Chondrocyte (in vitro differentiated cells): ENCODE measurements at places on chromosomes 16 and 17. TPM values are rescaled to one million over a fixed set of nuclear protein-coding genes. Genes with fewer than 3 reads are reported as not detected.
A peak's percentile ranks its signal among the peaks of the same experiment; 100 is the strongest.

The ZNF652 gene
- 45.0 to 59.3 TPM (median 48.0 TPM) in 3 replicates for total RNA-seq

The PLCG2 gene
- 0.94 to 1.1 TPM (median 1.1 TPM) in 3 replicates for total RNA-seq

GRCh38 chr17:6505425-6506142 lies 50.8 kb downstream of the PITPNM3 start:
- no peak overlapping the region for H3K4me3 ChIP-seq
- DNase-seq: no peak
- H3K4me1 ChIP-seq: peaks cover 28% of the 10 kb centered on the region
- H3K27ac ChIP-seq: peak overlapping the region; percentile 70

DNA sequence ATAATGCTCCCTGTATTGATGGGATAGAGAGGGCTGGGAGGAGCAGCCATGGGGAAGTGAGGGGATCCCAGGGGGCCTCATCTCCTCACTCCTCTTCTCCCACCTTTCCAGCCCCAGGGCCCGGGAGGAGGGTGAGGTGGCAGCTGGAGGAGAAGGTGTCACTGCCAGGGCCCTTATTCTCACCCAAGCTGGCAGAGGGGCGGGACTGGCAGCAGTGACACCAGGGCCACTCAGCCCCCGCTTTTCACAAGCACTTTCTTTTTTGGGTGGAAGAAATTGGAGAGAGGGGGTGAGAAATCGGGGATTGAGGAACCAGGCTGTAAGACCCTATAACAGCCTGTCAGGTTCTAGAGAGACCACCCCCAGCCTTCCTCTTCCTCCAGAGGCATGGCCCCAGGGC lies 2.4 kb upstream of the TBX21 start:
- H3K27me3 ChIP-seq: peaks cover 63% of the 10 kb centered on the region
- H3K4me3 ChIP-seq: no peak overlapping the region
- peak; percentile 52 for DNase-seq
- no peaks in the 10 kb centered on the region for H3K36me3 ChIP-seq

DNA sequence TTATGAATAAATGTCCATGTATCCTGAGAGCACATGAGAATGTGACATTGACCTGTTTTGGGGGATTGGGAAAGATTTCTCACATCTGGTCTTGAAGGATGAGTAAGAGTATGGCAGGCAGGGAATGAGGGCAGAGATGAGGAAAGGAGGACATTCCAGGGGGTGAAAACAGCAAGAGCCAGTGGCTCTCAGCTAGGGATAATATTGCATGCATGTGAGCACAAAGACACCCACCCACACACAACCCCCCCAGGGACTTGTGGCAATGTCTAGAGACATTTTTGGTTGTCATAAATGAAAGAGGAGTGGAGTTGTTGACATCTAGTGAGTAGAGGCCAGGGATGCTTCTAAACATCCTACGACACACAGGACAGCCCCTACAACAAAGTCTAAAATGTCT lies 6.0 kb downstream of the MYO1D start:
- H3K4me1 ChIP-seq: peaks cover 80% of the 10 kb centered on the region
- H3K27me3 ChIP-seq: no peaks in the 10 kb centered on the region
- no peak overlapping the region for H3K4me3 ChIP-seq
- H3K36me3 ChIP-seq: peaks cover 3% of the 10 kb centered on the region

The TBC1D26 gene
- 0.28 to 1.1 TPM in 2 of 3 replicates, not detected in the other for total RNA-seq

GRCh38 chr16:6482696-6483468 lies 849.8 kb upstream of the RBFOX1 start:
- peak; percentile 82 for DNase-seq
- no peaks in the 10 kb centered on the region for H3K27me3 ChIP-seq

DNA sequence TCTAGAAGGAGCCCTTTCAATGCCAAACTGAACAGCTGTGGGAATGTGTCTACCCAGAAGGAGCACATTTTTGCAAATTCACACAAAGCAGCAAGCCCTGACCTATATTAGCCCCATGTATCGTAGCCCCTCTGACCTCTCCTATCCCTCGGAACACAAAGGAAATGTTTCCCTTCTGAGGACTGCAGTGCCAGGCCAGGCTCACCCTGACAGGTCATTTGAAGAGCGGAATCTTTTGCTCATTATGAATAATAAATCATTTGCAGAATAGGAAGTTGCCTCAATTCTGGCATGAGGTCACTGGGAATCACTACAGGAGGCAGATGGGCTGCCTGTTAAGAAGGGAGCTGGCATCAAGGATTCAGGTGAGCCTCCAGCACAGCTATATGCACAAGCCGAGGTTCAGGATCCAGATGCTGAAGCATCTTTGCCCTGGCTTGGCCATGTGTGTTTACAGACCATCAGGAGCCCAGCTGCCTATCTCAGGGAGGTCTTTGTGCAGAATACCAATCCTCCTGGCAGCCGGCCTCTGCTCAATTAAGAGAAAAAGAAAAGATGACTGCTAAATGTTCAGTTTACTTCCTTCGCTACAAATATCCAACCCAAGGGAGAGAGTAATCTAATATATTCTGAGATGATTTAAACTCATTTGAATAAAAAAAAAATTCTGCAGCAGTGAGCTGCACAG lies 119.4 kb downstream of the USP31 start:
- no peak overlapping the region for H3K27ac ChIP-seq
- peaks cover 7% of the 10 kb centered on the region for H3K27me3 ChIP-seq
- no peak for DNase-seq
- H3K4me1 ChIP-seq: no peaks in the 10 kb centered on the region

GRCh38 chr16:49661465-49662187 lies 194.3 kb downstream of the ZNF423 start:
- no peak overlapping the region for H3K4me3 ChIP-seq
- no peaks in the 10 kb centered on the region for H3K27me3 ChIP-seq
- no peak overlapping the region for H3K27ac ChIP-seq
- H3K36me3 ChIP-seq: no peaks in the 10 kb centered on the region

GRCh38 chr17:77928519-77929179 lies 29.9 kb upstream of the TNRC6C start:
- H3K4me3 ChIP-seq: no peak overlapping the region
- H3K27me3 ChIP-seq: peaks cover 55% of the 10 kb centered on the region
- peaks cover 4% of the 10 kb centered on the region for H3K4me1 ChIP-seq
- no peak for DNase-seq
- no peak overlapping the region for H3K27ac ChIP-seq
- peaks cover 4% of the 10 kb centered on the region for H3K36me3 ChIP-seq

The CLEC18B gene
- 1.6 to 4.5 TPM (median 3.5 TPM) in 3 replicates for total RNA-seq

DNA sequence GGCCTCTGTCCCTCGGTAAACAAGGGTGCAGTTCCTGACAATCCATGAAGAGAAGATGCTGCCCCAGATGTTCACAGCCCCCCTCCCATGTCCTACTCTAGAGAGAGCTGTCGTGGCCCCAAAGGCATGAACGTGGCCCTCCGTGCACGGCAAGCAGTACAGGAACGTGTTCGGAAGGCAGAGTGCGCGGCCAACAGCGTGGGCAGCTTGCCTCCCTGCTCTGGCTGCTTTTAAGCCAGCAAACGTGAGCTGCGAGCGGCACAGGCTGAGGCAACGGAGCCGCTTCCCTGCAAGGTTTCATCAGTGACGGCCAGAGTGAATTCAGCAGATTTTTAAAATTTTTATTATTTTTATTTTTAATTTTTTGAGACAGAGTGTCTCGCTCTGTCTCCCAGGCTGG lies 37.2 kb downstream of the PEMT start:
- H3K36me3 ChIP-seq: no peaks in the 10 kb centered on the region
- no peak overlapping the region for H3K4me3 ChIP-seq
- H3K27ac ChIP-seq: no peak overlapping the region
- no peak for DNase-seq

GRCh38 chr16:63216696-63217423 lies 1180.6 kb upstream of the CDH8 start:
- DNase-seq: no peak
- no peaks in the 10 kb centered on the region for H3K27me3 ChIP-seq
- H3K27ac ChIP-seq: no peak overlapping the region
- no peaks in the 10 kb centered on the region for H3K36me3 ChIP-seq
- H3K4me1 ChIP-seq: no peaks in the 10 kb centered on the region
- no peak overlapping the region for H3K4me3 ChIP-seq

GRCh38 chr16:57668263-57668571 lies at the start of gene ADGRG3:
Gene ADGRG3 (plus strand): TSS chr16:57668306. CDS start chr16:57668348, 42 bp downstream.
- H3K4me1 ChIP-seq: no peaks in the 10 kb centered on the region
- peak; percentile 88 for DNase-seq
- H3K27ac ChIP-seq: no peak within 1 kb of the TSS

- no peak for DNase-seq
- no peaks in the 10 kb centered on the region for H3K27me3 ChIP-seq
- H3K27ac ChIP-seq: peak overlapping the region; percentile 71
- no peaks in the 10 kb centered on the region for H3K36me3 ChIP-seq
Observed at GRCh38 chr16:70713342-70713741, 27.5 kb upstream of the MTSS2 start.

DNA sequence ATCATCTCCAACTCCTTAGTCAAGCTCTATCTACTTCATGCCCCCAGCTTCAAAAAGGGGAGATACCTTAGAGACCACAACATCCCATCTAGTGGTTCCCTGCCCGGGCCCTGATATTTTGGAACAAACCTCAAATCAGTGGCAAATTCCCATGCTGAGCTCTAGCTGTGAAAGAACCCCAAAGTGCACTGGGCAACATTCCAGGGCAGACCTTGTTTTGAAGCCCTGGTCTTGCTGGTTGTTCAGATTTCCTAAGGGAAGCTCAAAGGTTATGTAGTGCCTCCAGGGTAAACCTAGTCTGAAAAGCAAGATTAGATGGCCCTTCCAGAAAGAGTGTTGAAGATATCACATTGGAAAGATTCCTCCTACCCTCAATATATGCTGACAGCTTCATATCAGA lies 16.3 kb downstream of the FAM117A start:
- no peaks in the 10 kb centered on the region for H3K4me1 ChIP-seq
- H3K4me3 ChIP-seq: no peak overlapping the region
- H3K36me3 ChIP-seq: no peaks in the 10 kb centered on the region
- DNase-seq: no peak
- H3K27ac ChIP-seq: no peak overlapping the region

DNA sequence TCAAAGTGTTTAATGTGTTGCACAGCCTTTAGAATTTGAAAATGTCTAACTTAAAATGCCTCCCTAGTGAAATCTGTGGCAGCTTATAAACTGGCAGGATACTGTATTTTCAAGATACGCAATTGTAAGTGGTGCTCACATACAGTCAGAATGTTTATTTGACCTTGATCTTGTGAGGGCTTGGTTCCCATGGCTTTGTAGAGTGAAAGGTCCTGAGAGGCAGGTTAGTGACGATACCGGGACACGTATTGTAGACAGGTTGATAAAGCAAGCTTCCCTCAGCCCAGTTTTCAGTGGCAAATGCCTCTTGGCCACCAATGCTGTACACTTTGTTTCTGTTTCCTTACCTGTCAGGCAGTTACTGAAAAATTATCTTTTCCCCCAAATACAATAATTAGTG lies 426.6 kb downstream of the MAF start:
- peaks cover 23% of the 10 kb centered on the region for H3K4me1 ChIP-seq
- DNase-seq: no peak
- H3K27me3 ChIP-seq: no peaks in the 10 kb centered on the region
- H3K4me3 ChIP-seq: no peak overlapping the region

DNA sequence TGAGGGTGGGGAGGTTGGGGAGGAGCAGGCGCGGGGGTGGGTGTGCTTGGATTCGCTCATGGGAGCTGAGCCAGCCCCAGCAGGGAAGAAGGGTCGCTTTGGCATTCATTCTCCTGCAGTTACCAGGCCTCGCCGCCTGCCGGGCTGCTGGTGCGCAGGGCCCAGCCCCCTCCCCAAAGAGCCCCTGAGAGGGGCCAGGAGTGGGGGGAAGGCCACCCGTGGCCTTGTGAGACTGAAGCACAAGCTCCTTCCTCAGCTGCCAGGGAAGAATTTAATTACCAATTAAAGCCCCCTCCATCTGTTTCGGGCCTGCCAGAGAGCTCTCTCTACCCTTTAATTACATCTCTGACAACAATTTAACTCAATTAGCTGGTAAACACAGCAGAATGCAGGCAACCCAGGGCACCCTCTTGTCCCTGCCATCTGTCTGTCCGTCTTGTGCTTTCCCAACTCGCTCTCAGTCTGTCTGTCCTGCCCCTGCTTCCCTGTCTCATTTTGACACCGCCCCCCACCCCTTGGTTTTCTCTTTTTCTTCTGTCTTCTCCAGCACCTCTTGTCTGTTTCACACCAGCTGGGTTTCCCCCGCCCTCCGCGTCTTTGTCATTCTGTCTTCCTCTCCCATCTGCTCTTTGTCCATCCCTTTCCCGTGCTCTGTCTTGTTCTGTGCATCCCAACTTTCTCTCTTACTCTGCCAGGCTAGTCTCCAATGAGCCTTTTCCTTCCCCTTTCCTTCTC lies 32.7 kb downstream of the CDK5RAP3 start:
- no peaks in the 10 kb centered on the region for H3K27me3 ChIP-seq
- H3K4me1 ChIP-seq: peaks cover 26% of the 10 kb centered on the region
- H3K36me3 ChIP-seq: no peaks in the 10 kb centered on the region
- no peak for DNase-seq
- peak overlapping the region; percentile 89 for H3K27ac ChIP-seq
- H3K4me3 ChIP-seq: no peak overlapping the region

The KRTAP4-1 gene
- not detected in 3 replicates for total RNA-seq

The CNGB1 gene
- not detected in 3 replicates for total RNA-seq

GRCh38 chr16:11090232-11090631 lies 145.9 kb downstream of the CLEC16A start:
- H3K36me3 ChIP-seq: peaks cover 10% of the 10 kb centered on the region
- no peaks in the 10 kb centered on the region for H3K27me3 ChIP-seq
- H3K4me1 ChIP-seq: peaks cover 25% of the 10 kb centered on the region

- peaks cover 39% of the 10 kb centered on the region for H3K4me1 ChIP-seq
- H3K27ac ChIP-seq: peak overlapping the region; percentile 49
- H3K27me3 ChIP-seq: no peaks in the 10 kb centered on the region
- no peak overlapping the region for H3K4me3 ChIP-seq
- H3K36me3 ChIP-seq: no peaks in the 10 kb centered on the region
Observed at GRCh38 chr16:17403156-17403809, 67.5 kb downstream of the XYLT1 start.

DNA sequence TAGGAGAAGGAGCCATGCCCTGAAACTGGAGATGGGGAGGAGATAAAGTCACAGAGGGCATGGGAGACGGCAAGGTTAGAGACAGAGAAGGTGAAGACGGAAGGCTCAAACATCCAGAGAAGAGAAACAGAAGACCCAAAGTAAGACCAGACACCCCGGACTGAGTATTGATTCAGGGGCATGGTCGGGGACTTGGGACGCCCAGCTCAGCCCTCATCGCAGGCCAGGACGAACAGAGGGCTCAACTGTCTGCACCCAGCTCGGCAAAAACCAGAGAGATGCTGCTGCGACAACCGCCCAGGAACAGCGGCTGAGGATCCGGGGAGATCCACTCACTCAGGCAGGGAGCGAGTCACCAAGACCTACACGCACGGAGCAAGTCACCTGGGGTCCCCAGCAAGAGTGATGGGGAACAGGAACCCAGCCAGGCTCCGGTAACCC lies 999 bp downstream of the XYLT1 start:
- DNase-seq: no peak
- peaks cover 10% of the 10 kb centered on the region for H3K27me3 ChIP-seq
- H3K4me1 ChIP-seq: peaks cover 52% of the 10 kb centered on the region
- no peaks in the 10 kb centered on the region for H3K36me3 ChIP-seq
- H3K27ac ChIP-seq: peak overlapping the region; percentile 83
- peak overlapping the region; percentile 84 for H3K4me3 ChIP-seq

The MVP gene
- total RNA-seq: 101 to 132 TPM (median 106 TPM) in 3 replicates

DNA sequence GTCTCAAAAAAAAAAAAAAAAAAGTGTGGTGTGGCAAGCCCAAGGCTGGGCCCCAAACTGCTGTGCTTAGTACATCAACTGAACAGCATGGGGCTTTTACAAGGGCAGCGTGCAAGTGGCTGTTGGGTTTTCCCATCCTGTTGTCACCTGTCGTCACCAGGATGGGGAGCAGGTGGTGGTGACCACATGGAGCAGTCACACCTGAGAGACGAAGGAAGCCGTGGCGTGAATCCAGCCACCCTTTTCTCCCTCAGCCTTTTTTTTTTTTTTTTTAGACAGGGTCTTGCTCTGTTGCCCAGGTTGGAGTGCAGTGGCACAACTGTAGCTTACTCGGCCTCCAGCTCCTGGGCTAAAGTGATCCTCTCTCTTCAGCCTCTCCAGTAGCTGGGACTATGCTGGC lies 4.1 kb upstream of the MRPL58 start:
- no peaks in the 10 kb centered on the region for H3K27me3 ChIP-seq
- H3K4me3 ChIP-seq: no peak overlapping the region
- DNase-seq: peak; percentile 27
- no peak overlapping the region for H3K27ac ChIP-seq
- peaks cover 18% of the 10 kb centered on the region for H3K4me1 ChIP-seq
